ENCODE measurements at places on chromosomes 7 and 10.
A peak's percentile ranks its signal among the peaks of the same experiment; 100 is the strongest.

DNA sequence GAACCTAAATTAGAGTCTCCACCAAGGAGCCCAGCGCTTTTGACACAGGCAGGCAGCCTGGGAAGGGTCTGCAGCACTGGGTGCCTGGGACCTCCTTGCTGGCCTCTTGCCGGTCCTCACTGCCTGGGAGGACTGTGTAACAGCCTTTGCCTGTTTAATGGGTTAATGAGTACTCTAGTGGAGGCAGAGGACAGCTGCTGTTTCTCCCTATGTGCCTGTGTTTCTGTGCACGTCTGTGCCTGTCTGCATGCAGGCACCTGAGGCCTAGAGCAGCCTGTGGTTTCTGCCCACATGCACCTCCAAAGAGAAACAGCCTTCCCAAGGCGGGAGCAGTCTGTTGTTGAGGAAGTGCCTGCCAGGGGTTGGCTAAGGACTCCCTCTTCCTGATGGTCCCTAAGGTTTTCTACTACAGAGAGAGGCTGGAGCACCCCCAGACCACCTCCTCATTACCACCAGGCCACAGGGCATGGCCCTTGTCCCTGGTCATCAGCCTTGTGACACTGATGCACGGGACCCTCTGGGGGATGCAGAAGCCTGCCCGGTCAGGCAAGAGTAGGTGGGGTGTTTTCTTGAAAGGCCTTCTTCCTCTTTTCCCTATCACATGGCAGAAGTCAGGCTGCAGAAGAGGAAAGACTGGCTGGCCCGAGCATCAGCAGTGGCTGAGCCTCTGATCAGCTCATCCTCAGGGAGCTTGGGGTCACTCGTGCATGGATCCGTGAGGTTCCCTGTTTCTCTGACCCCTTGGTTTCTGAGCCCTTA, 14.2 kb downstream of the SLC29A3 start:
- DNase-seq: no peak

- DNase-seq: no peak
Measured at GRCh38 chr7:48427671-48428070, 256.4 kb downstream of the ABCA13 start.

- no peak for DNase-seq
Measured at GRCh38 chr7:2261611-2262010, 19.6 kb downstream of the NUDT1 start.

GRCh38 chr7:132113536-132114371, 462.5 kb downstream of the PLXNA4 start:
- no peak for DNase-seq

DNA sequence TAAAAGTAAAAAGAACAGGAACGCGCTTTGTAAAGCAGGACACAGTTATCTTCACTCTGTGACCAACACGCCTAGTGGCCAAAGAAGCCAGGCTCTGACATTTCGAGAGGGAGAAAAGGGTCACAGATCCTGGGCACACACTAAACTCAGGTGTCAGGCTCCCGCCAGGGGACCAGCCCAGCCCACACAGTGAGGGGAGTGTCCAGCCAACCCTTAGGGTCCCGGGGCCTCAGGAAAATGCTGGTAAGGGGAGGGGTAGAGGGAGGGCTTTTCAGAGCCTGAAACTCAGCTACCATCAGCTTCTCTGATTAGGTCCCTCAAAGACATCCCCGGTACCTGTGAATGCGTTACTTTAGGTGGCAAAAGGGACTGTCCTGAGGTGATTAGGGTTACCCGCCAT, 16.6 kb downstream of the ANXA11 start:
- DNase-seq: no peak

- no peak for DNase-seq
Measured at GRCh38 chr10:73997461-73997786, 492 bp upstream of the VCL start.

GRCh38 chr10:96576277-96576980, 10.4 kb downstream of the TM9SF3 start:
- DNase-seq: no peak

- DNase-seq: no peak
Measured at GRCh38 chr10:71504168-71504567, 107.4 kb downstream of the CDH23 start.

GRCh38 chr7:50952120-50952519, 169.4 kb upstream of the GRB10 start:
- DNase-seq: no peak

DNA sequence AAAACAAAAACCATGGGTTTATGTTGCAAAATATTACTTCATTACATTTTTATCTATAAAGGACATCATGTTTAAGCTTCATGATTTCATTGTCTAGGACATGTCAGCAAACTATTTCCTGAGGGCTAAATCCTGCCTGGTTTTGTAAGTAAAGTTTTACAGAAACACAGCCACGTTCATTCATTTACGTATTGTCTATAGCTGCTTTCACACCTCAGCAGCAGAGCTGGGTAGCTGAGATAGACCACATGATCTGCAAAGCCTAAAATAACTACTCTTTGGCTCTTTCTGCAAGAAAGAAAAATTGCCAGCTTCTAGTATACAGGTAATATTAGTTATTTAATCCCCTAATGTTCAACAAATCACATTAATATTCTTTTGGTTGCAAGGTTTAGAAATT, 12.7 kb upstream of the PIP4K2A start:
- DNase-seq: no peak

DNA sequence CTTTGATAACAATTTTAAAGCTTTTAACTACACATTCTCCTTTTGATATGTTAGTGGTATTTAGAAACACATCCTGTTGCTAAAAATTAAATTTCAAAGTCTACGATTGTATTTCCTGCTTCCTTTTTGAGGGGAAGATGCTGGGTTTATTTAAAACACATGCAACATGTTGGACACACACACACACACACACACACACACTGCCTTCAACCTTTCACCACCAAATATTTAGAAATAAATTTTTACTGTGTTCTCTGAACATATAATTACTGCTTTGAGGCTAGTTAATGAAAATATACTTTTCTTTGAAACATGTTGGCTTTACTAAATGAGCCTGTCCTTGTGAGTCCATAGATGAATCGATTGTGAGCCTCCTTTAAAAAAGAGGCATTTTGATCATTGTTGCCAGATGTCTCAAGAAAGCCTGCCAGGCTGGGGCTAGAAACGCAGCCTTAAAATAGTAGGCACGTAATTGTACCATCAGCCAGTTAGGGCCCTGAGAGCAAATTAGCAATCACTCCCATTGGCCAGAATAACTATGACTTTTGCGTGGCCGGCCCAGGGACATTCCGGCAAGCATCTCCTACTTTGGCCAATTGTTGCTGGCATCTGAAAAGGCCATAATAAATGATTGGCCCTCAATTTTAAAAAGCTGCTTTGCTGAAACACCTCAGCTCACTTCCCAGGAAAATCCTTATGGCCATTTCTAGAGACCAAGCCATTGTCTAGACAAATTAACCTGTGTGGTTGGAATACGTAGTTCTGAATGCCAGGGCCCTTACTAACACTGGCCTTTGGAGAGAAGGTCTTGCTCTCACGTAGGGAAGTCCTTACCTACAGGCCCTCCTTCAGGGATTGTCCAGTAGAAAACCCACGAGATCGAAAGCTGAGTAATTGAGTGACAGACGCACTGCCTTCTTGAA, 9.9 kb upstream of the TEX36 start:
- no peak for DNase-seq

GRCh38 chr10:72088889-72089575, 681 bp upstream of the SPOCK2 start:
- DNase-seq: peak; percentile 47

GRCh38 chr7:28565980-28566379, 153.7 kb downstream of the CREB5 start:
- no peak for DNase-seq

GRCh38 chr10:11145495-11145855, 127.8 kb downstream of the CELF2 start:
- no peak for DNase-seq

DNA sequence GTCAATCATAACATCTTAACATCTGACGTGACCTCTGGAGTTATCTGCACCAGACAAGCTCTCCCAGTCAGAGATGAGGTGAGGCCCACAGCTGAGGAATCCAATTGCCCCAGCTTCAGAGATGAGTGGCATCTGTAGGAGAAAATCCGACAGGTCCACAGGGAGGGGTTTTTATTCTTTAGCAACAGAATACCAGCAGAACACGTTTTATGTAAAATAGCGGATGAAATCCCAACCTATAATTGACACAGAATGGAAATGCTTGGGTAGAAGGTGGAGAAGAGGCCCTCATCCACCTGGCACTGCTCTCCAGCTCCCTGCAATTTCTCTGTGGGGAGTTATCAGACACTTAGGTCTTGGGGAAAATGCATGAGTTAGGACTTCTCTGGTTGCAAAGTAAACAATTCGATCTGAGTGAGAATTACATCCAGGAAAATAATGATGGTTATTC, 144.2 kb upstream of the NRP1 start:
- no peak for DNase-seq

GRCh38 chr10:38730076-38730475, 635.9 kb downstream of the ZNF37A start:
- DNase-seq: no peak

GRCh38 chr7:158035343-158035742, 552.3 kb downstream of the PTPRN2 start:
- DNase-seq: no peak
